ENCODE measurements at places on chromosomes 7 and 10. TPM values are rescaled to one million over a fixed set of nuclear protein-coding genes. Genes with fewer than 3 reads are reported as not detected.

- no peak for DNase-seq
Measured at GRCh38 chr7:1665549-1666316, 4.3 kb upstream of the ELFN1 start.

DNA sequence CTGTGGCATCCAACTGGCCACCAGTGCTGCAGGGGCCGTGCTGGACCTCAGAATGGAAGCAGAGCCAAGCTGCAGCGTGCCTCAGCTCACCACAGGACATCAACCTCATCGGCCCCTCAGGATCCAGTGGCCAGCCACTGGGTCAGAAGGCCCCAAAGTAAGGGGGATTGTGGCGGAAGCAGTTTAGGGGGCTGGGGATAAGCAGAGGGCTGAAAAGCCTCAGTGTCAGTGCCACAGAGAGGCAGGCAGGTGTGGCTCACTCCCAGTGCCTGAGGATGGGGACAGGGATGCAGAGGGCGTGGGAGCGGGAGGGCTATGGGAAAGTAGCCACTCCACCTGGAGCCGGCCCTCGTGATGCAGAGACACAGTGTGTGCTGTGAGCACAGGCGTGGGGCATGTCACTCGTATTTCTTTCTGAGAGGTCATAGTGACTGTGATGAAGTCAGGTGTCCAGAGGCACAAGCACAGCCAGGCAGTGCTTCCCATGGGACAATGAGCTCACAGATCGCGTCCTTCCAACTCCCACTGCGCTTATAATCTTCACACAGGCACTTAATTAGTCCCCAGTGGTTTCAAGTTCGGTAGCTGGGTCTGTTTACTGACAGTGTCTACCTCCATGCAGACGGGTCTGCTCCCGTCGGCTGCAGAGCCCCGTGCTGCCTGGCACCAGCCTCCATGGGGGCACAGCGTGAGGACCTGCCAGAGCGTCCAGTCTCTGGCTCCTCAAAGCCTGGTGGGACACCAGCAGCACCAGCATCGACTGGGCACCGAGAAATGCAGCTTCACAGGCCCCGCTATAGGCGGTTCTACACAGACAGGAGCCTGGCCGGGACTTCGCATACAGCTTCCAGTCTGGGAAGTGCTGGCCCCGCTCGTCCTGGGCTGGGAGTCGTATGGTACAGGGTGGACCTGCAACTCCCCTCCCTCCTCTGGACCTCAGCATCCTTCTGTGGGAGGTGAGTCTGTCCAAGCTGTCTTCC is 42.9 kb upstream of the CNPY1 start:
- DNase-seq: no peak

- peak; percentile 73 for DNase-seq
Measured at GRCh38 chr7:108016841-108017775, 14.1 kb upstream of the LAMB1 start.

DNA sequence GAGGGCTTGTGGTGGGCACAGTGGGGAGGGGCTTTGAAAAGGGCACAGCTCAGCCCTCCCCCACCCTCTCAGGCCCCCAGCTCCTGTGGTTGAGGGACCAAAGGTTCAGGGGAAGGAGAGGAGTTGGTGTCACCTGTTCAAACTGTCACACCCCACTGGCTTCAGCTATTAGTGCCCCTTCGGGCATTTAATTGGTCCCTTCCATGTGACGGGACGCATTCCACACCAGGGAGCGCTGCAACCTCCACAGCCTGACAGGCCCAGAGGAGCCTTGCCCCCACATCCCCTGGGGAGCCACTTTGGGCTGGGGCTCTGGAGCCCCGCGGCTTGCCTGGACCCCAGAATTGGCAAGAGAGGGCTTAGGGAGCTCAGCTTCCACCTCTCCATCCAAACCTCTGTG is 75.7 kb downstream of the C10orf105 start:
- no peak for DNase-seq

- DNase-seq: no peak
Measured at GRCh38 chr7:877312-878232, 1.2 kb downstream of the GET4 start.

- peak; percentile 62 for DNase-seq
Measured at GRCh38 chr7:41984888-41985287, 252.1 kb downstream of the GLI3 start.

- DNase-seq: no peak
Measured at GRCh38 chr10:70503776-70504175, 25.2 kb downstream of the PALD1 start.

DNA sequence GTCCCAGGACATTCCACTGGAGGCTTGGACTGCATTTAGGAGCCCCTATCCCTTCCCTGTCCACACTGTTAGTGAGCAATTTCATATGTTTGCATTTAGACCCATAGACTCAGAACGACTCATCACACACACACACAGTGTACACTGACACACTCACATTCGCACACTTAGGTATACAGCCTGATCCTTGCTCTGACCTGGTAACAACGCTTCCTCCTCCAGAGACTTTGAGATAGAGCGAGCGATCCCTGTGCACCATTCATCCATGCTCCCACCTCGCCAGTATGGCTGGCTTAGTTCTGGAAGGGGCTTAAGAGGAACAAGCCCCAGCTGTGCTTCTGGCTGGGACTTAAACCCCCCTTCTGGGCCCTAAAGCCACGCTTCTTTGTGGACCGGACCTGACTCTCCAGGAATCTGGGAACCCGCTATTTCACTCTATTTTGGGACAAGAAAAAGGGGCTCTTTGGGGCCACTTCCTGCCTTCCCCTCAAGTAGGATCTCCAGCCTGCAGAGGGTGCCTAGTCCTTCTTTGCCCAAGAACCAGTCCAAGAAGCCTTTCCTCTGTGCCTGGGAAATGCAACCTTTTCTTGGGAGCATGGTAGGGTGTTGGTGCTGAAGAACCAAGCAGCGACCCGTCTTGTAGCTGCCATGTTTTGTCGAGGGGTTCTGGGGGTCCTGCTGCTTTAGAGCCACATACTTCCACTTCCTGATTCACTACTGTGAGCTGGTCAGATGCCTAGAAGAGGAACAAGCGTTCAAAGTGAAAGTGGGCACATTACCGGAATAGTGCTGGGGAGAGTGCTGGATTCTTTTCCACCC is 1.1 kb upstream of the HOXA13 start:
- DNase-seq: no peak

The ZNF789 gene
- 7.6 TPM for total RNA-seq

DNA sequence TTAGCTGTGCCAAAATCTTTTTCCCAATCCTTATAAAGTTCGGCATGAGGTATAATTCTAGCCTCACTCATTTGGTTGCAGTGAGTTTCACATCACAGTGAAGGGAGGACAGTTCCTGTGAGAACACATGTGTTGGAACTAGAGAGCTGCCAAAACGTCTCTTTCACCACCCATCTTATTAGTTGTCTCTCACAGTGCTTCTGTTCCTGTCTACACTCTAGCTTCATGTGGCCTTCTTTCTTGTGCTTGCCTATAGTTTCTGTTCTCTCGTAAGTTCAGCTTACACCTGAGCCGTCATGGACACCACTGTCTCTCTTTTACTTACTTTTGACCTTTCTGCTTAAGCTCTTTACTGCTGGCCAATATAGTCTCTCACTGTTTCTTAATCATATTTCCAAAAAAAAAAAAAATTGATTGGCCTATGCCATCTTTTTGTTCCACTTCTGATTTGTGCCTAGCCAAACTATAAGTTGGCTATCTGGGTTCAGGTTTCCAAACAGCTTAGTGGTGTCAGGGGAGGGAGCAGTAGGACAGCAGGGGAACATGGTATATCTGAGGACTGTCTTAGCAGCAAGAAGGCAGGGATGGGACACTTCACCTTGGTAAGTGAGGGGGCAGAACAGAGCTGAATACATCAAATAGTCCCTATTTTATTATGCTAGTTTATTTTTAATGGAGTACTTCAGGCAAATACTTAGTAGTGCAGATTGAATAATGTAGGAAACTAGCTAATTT is 38.0 kb downstream of the ZNRF2 start:
- DNase-seq: peak; percentile 57

The ATXN7L1 gene
- total RNA-seq: 7.7 TPM

The PRKRIP1 gene
- 14.9 TPM for total RNA-seq

The GNGT1 gene
- total RNA-seq: not detected

DNA sequence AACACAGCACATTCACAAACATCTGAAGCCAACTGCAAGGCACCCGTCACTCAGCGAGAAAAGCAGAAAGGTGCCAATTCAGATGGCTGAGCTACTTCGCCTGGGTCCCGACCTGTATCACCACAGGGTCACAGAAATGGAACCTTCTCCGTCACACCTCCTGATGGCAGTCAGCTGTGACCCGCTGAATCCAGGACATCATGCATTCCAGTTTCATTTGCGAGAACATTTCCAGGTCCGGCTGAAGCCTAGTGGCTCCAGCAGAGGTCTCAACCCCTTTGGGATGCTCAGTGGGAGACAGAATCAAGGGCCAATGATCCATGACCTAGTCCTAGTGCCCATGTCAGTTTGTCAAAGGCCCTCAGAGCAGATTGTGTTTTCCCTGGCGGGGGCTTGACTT is 193.6 kb upstream of the KLF14 start:
- no peak for DNase-seq

DNA sequence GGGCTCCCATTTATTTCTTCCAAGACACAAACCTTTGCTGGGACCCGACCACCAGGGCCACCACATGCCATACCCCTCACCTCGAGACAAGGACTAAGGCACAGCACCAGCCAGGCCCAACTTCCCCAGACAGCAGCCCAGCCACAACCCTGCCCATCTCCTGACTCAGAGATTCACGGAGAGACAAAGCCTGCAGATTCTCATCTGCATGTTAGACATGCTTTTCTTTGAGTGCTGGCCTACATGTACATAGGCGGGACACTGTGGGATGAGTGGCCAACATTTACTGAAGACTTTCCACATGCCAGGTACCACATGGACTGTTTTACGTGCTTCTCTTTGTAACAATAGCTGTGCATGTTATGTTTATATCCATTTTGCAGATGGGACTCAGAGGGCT is 221.3 kb upstream of the ZMIZ1 start:
- DNase-seq: no peak

The SYT15 gene
- total RNA-seq: 0.05 TPM

DNA sequence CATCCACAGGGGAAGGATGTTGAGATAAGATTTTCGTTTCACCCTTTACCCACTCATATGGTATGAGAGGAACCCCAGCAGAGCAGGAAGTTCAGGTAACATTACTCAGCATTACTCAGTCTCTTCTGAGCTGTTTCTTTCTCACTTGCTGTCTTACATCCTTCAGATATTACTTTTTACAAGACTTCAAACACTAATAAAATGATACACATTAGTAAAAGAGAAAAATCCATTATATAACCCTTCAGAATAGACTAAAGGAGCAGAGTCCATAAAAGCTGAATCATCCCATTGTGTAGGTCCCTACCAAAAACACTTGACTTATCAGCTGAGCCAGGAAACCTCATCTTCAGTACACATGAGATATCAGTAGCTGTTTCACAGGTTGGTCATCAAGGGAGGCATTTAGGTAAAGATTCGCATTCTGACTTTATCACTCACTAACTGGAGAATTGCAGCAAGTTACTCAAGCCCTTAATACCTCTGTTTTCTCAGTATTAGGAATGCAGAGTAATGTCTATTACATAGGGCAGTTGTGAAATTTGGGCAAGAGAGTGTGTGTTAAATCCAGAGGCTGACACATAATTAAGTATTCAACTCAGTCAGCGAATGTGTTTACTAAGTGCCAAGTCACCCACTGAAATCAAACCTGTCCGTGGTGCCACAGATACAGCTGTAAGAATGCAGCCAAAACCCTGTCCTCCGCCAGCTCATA is 44.7 kb downstream of the KLF6 start:
- peak; percentile 67 for DNase-seq

- peak; percentile 50 for DNase-seq
Measured at GRCh38 chr7:3154881-3155494, 111.3 kb upstream of the CARD11 start.

The SLC26A3 gene
- total RNA-seq: not detected

The ZNF804B gene
- not detected for total RNA-seq

DNA sequence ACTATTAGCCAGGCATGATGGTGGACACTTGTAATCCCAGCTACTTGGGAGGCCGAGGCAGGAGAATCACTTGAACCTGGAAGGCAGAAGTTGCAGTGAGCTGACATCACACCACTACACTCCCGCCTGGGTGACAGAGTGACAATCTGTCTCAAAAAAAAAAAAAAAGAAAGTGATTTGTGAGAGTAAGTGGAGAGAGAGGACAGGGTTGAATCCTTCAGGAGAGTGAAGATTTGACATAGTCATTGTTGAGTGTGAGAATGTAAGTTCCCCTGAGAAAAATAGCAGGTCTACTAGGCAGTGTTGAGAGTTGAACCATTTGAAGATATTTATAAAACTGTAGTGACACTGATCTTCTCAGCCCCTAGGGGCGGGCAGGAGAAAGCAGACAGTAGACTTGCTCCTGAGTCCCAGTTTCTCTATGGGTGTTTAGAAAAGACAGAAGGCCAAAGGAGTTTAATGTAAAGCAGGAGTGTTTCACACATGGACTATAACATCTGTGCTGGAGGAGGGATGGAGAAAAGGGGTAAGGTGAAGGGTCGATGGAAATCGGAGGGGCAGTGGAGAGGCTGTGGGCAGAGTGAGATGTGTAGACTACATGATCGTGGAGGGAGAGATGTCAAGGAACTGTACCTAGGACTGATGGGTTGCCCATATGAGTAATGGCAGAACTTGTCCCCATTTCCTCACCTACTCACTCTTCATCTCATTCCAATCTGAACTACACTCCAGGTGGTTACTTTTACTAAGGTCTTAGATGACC is 13.7 kb upstream of the LAMB4 start:
- DNase-seq: no peak

The GOLGA7B gene
- not detected for total RNA-seq

The CLEC2L gene
- total RNA-seq: not detected

The FRMD4A gene
- total RNA-seq: 10.8 TPM
